ENCODE measurements at places on chromosomes 1 and 21.

DNA sequence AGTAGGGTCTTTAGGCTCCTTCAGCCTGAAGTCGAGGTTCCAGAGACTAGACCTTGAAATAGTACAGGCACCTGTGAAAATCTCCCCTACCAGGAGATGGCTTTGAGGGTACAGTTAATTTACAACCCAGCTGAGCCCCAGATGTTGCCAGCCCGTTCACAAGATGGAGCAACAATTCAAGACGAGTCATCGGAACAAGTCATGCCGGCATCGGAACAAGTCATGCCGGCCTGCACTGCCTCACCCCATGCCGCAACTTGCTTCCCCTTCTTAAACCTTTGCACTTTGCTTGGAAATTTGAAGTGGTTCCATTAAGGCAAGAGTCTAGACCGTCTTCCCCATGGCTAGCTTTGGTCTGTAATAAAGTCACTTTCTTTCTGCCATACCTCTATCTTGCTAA is 16.0 kb downstream of the HHAT start:
- DNase-seq, result no peak

GRCh38 chr21:27320868-27321267 is 354.0 kb upstream of the ADAMTS5 start:
- DNase-seq, result no peak

DNA sequence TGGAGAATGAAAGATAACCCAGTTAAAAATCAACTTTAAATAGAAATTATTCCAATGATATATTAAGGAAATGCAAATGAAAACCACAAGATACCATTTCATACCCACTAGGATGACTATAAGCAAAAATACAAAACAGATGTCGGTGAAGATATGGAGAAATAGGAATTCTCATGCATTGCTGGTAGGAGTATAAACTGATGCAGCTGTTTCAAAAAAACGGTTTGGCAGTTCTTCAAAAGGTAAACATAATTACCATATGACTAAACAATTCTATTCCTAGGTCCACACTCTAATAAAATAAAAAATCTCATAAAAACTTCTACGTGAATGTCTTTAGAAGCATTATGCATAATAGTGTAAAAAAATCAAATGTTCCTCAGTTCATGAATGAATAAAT is 763.3 kb upstream of the BRINP3 start:
- no peak for DNase-seq

GRCh38 chr21:19031953-19032352 is 628.4 kb upstream of the TMPRSS15 start:
- DNase-seq, result no peak

GRCh38 chr1:6234502-6235295 is 1.1 kb downstream of the ICMT start:
- no peak for DNase-seq

DNA sequence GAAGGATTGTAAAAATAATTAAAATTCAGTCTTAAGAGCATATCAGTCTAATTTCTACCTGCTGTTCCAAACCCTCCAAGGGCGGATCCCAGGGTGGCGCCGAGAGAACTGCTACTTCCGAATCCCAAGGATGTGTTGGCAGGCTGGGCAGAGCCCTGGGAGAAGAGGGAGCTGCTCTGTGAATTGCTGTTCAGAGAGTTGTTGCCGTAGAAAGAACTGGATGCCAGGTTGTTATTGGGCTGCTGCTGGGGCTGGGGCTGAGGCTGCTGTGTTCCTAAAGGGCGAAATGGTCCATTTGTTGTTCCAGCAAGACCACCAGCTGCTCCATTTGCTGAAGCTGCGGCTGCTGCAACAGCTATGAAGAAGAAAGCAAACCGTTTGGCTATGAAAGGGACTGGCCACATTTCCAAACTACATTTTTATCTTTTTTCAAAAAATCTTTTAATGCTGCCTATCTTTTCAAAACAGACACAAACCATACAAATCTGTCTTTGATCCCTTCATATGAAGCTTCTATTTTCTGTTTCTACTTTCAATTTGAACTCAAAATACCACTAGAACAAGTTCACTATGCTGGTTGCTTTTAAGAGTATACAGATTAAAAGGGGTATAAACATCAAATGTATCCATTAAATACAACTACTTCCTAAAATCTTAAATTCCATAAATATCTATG is 57.5 kb upstream of the SDC3 start:
- no peak for DNase-seq

DNA sequence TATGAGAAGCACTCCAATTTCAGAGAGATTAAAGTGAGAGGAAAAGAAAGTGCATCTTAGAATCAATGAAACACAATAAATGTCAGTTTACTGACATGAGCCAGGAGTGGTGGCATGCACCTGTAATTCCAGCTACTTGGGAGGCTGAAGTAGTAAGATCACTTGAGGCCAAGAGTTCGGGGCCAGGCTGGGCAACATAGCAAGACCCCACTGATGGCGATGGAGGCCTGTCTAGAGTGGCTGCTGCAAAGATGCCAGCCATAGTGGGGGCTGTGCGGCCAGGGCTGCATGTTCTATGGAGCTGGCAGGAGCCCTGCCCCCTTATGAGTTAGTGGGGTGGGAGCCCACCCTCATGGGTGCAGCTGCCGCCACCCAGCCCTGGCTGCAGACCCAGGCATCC is 27.3 kb downstream of the ZCCHC17 start:
- DNase-seq, result no peak

DNA sequence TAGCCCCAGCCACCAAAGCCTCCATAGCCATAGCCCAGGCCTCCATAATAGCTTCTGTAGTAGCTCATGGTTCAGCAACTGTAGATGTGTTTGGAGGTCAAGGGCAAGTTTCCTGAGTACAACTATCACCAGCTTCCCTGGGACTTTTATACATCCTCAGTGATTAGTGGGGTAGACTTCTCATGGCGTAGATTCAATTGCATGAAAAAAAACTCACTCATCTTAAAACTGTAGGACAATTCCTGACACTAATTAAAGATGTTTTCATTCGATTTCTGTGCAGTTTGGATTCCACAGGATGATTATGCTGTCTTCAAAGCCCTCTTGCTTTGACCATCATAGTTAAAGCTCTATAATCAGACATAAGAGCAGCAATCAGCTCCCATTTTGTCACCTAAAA is at the start of gene KRTAP19-8:
KRTAP19-8 (minus strand) TSS at position 101 of the 400 bp plus-strand sequence; CDS start at position 68, 33 bp downstream.
- no peak for DNase-seq

DNA sequence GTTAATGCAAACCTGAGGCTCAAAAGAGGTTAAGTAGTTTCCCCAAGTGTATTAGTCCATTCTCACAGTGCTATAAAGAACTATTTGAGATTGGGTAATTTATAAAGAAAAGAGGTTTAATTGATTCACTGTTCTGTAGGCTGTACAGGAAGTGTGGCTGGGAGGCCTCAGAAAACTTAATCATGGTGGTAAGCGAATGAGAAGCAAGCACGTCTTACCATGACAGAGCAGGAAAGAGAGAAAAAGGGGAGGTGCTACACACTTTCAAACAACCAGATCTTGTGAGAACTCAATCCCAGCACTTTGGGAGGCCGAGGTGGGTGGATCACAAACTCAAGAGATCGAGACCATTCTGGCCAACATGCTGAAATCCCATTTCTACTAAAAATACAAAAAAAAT is 38.5 kb upstream of the RXRG start:
- no peak for DNase-seq

- DNase-seq, result no peak
These were observed 62.5 kb downstream of the ASH1L start for GRCh38 chr1:155499953-155500639.

DNA sequence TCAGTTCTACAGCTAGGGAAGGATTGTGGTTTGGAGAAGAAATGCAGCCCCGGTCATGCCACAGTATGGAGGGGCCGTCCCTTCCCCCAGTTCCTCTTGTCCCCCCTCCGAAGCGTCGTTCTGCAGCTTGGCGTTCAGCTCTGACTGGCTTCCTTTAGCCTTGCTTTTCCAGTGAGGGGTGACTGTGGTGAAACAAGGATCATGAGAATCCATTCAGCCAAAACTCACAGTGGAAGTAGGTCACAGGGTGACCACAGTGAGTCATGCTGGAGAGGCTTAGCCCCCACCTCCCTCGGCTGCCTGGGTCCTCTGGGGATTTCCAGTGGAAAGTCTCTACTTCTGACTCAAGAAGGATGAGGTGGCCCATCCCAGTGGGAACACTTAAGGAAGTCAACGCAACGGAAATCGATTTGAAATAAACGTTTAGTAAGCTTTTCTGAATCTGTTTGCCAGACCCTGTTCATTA is 37.3 kb upstream of the COL6A2 start:
- no peak for DNase-seq

GRCh38 chr1:235642011-235642942 is 7.3 kb downstream of the GNG4 start:
- peak; percentile 36 for DNase-seq

DNA sequence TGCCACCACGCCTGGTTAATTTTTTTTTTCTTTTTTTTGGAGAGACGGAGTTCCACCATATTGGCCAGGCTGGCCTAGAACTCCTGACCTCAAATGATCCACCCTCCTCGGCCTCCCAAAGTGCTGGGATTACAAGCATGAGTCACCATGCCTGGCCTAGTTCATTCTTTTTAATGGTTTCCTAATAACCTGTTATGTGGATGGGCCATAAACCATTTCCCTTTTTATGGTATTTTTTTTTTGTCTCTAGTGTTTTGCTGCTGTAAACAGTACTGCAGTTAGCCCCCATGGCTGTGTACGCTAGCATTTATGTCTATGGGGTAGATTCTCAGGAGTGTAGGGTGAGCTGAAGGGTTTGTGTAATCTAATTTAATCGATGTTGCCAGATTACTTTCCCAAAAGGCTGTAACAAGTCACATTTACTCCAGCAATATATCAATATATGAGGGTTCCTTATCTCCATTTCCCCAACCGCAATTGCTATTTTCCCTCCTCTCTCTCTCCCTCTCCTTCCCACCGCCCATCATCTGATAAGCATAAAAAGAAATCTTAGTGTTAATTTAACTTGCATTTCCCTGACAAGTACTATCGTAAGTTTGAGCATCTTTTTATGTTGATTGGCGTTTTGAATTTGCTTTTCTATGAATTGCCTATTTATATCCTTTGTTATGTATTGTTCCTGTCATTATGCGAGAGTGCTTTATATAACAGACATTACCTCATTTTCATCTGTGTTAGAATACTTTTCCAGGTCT is 28.7 kb downstream of the RCSD1 start:
- DNase-seq, result no peak

DNA sequence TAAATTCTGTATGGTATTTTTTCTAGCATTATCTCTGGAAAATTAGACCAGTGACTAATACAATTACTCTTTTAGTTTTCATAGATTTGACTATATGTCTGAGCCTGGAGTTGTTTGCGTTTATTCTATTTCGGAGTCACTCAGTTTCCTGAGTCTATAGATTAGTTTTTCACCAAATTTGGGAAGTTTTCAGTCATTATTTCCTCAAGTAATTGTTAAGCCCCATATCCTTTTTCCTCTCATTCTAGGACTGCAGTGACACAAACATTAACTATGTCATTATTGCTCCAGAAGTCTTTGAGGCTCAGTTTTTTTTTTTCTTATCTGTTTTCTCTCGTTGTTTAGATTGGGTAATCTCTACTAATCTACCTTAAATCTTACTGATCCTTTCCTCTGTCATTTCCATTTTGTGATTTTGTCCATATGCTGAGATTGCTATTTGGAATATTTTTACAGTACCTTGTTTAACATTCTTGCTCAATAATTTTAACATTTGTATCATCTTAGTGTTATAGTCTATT is 886.2 kb downstream of the LTN1 start:
- no peak for DNase-seq

GRCh38 chr1:154788110-154788870 is 81.8 kb downstream of the KCNN3 start:
- DNase-seq, result no peak

DNA sequence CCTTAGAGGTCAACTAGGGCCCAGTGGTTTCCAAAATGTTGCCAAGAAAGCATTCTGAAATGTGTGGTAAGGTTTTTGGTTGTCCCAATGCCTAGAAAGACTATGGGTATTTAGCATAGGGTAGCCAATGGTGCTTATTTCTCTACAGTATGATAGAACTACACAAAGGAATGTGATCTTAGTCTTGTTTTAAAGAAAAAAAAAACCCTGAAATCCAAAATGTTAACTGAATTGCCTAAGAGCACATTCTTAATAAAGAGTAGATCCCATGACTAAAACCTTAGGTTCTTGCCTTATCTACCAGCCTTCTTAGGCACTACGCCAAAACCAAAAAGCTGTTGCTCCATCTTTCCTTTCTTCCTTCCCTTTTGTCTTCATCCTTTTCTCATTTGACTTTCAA is 428.2 kb downstream of the MRPL39 start:
- peak; percentile 36 for DNase-seq

- DNase-seq, result no peak
These were observed 24.2 kb upstream of the PEX19 start for GRCh38 chr1:160309185-160309557.

GRCh38 chr1:49136738-49137251 is 360.1 kb upstream of the BEND5 start:
- DNase-seq, result no peak

GRCh38 chr1:222252788-222253187 is 295.1 kb downstream of the HHIPL2 start:
- DNase-seq, result no peak

DNA sequence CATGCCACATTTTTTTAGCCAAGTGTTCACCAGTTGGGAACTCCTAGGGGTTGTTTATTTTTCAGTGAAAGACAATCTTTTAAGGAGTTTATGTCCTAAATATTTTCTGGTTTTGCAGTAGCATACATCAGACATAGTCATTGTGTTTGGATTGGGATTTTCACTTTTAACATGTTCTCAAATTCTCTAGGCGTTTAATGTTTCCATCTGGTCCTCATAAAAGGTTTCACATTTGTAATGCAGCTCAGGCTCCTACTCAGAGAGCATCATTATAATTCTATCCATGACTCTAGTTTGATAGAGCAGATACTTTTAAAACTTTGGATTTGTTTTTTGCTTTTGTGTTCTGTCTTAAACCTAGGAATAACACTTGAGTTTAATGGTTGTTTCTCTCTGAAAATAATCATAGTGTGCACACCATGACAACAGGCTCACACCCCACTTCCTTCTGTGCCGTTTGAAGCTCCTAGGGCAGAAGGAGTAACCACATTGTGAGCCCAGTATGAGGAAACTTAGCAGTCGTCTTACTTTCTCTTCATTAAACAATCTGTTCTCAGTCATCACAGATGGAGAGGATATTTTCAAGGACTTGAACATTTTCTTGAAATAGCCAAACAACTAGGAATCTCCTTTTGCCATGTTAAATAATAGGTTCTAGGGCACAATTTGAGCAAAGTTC is 219.6 kb downstream of the PDE4B start:
- peak; percentile 46 for DNase-seq

- DNase-seq, result no peak
These were observed 385.3 kb downstream of the SETD4 start for GRCh38 chr21:35674895-35675470.

DNA sequence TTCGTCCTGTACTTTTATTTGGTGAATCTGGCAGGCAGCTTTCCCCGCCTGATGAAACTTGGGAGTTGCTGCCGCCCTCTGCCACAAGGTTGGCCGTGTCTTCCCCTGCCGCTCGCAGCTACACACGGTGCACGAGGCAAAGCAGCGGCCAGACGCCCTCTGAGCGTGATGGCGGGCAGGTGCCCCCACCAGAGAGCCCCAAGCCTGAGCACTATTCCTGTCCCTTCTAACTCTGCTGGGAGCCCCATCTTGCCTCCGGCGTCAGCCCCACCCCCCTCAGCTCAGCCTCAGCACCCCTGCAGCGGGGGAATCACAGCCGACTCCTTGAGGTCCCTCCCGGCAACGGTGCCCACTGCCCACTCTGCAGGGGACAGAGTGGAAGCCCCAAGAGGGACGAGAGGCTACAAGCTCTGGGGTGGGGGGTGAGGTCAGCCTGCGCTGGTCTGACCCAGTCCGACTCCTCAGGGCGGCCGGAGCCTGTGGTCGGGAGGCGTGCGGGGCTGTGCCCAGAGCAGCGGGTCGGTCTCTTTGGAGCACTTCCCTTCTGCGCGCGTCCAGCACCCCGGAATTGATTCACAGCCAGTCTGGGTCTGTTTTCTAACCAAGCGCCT is 41.3 kb downstream of the RIPK4 start:
- no peak for DNase-seq

All from Kasumi-1 (cell line).